ENCODE measurements at places on chromosomes 4 and X. TPM values are rescaled to one million over a fixed set of nuclear protein-coding genes. Genes with fewer than 3 reads are reported as not detected.

The CXCL6 gene
- not detected for total RNA-seq

The KLB gene
- not detected for total RNA-seq

The SLC26A1 gene
- 0.65 TPM for total RNA-seq

The MAGEB4 gene
- not detected for total RNA-seq

The C4orf50 gene
- total RNA-seq: 0.19 TPM

The RRH gene
- not detected for total RNA-seq

The EPGN gene
- total RNA-seq: not detected

The MTM1 gene
- 34.5 TPM for total RNA-seq

The CAPN6 gene
- not detected for total RNA-seq

The BEND2 gene
- not detected for total RNA-seq

The KIAA1210 gene
- total RNA-seq: not detected

The CASP3 gene
- total RNA-seq: 49.8 TPM

- no peaks in the 10 kb centered on the region for H3K36me3 ChIP-seq
- H3K4me1 ChIP-seq: no peaks in the 10 kb centered on the region
- H3K27ac ChIP-seq: no peak overlapping the region
- no peak for DNase-seq
- no peak overlapping the region for H3K4me3 ChIP-seq
- H3K27me3 ChIP-seq: no peaks in the 10 kb centered on the region
These were observed 722.8 kb downstream of the TRAM1L1 start for GRCh38 chr4:116362583-116362982.

- no peaks in the 10 kb centered on the region for H3K27me3 ChIP-seq
- no peak for DNase-seq
- H3K36me3 ChIP-seq: peaks cover 59% of the 10 kb centered on the region
- H3K4me3 ChIP-seq: peak overlapping the region; percentile 85
- peak overlapping the region; percentile 99 for H3K27ac ChIP-seq
- H3K4me1 ChIP-seq: peaks cover 23% of the 10 kb centered on the region
These were observed 48.5 kb upstream of the TSPAN5 start for GRCh38 chr4:98706935-98707334.

- no peak for DNase-seq
- no peak overlapping the region for H3K27ac ChIP-seq
- no peaks in the 10 kb centered on the region for H3K4me1 ChIP-seq
- H3K36me3 ChIP-seq: no peaks in the 10 kb centered on the region
These were observed 69.4 kb upstream of the WDR17 start for GRCh38 chr4:175996206-175996605.

DNA sequence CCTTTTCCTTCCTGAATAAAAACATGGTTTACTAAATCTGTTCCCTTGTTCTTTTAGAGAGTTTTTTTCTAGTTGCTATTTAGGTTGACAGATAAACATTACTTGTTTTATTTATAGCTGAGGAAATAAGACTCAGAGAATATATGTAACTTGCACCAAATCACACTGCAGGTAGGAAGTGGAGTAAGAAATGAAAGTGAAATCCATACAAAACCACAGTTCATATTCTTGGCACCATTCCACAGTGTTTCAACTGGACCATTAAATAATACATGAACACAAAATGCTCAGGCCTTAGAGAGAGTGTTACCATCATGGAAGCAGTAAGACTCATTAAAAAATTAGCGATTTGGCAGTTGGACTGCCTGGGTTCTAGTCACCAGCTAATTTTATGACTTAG, 326.9 kb upstream of the SLIT2 start:
- no peak overlapping the region for H3K4me3 ChIP-seq
- no peak overlapping the region for H3K27ac ChIP-seq
- H3K36me3 ChIP-seq: no peaks in the 10 kb centered on the region
- no peaks in the 10 kb centered on the region for H3K4me1 ChIP-seq
- no peaks in the 10 kb centered on the region for H3K27me3 ChIP-seq

DNA sequence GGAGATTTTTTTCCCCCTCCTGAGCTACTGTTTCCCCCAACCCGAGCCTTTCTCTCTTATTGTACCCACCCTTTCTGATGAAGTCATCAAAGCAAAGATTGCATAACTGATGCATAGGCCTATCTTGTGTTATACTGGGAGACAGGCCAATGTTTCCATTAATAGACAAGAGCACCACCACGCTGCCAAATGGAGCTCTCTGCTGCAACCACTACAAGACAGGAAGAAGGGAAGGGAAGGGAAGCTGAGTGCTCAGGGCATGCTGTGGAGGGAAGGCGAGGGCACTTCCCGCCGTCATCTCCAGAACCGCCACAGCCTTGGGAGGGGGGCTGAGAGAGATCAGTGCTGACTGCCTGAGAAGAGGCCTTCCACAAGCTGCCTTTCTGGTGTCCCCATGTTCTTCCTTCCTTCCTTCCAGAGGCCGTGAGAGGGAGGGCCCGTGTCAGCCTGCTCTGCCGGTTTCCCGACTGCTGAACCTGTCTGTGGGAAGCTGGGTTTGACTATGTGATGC, 75.0 kb downstream of the MGST2 start:
- no peak overlapping the region for H3K27ac ChIP-seq
- no peak overlapping the region for H3K4me3 ChIP-seq
- H3K27me3 ChIP-seq: peaks cover 20% of the 10 kb centered on the region
- no peak for DNase-seq
- peaks cover 5% of the 10 kb centered on the region for H3K4me1 ChIP-seq
- H3K36me3 ChIP-seq: no peaks in the 10 kb centered on the region

DNA sequence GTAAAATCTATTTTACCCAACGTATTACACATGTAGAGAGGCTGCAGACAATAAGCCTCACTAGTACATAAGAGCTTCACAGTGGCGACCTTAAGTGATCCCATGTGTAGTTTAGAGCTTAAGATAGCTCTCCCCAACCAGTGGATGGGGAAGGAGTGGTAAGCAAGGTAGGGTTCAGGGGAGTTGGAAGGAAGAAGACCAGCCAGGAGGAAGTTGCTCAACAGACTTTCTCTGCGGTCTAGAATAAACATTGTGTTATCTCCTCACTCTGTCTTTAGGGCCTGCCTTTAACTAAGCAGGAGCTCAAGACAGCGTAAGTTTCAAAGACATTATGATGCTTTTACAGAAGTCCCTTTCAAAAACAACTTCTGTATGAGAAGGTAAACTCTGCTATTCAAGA, 16.8 kb downstream of the MEPE start:
- H3K27me3 ChIP-seq: peaks cover 28% of the 10 kb centered on the region
- H3K27ac ChIP-seq: no peak overlapping the region

- no peaks in the 10 kb centered on the region for H3K36me3 ChIP-seq
- H3K27ac ChIP-seq: no peak overlapping the region
- peaks cover 26% of the 10 kb centered on the region for H3K4me1 ChIP-seq
These were observed 3.3 kb downstream of the SETD7 start for GRCh38 chr4:139552517-139553307.

- no peak overlapping the region for H3K27ac ChIP-seq
- H3K4me3 ChIP-seq: no peak overlapping the region
- no peaks in the 10 kb centered on the region for H3K4me1 ChIP-seq
- no peak for DNase-seq
These were observed 73.1 kb downstream of the PDGFC start for GRCh38 chr4:156898373-156899117.

- no peak for DNase-seq
- peaks cover 1% of the 10 kb centered on the region for H3K4me1 ChIP-seq
- no peak overlapping the region for H3K27ac ChIP-seq
- peaks cover 6% of the 10 kb centered on the region for H3K27me3 ChIP-seq
These were observed 4.0 kb upstream of the RPS6KA6 start for GRCh38 chrX:84192006-84192405.

- no peak overlapping the region for H3K27ac ChIP-seq
- no peak overlapping the region for H3K4me3 ChIP-seq
- DNase-seq: no peak
- H3K4me1 ChIP-seq: no peaks in the 10 kb centered on the region
These were observed 692.0 kb upstream of the GRID2 start for GRCh38 chr4:91611782-91612181.

DNA sequence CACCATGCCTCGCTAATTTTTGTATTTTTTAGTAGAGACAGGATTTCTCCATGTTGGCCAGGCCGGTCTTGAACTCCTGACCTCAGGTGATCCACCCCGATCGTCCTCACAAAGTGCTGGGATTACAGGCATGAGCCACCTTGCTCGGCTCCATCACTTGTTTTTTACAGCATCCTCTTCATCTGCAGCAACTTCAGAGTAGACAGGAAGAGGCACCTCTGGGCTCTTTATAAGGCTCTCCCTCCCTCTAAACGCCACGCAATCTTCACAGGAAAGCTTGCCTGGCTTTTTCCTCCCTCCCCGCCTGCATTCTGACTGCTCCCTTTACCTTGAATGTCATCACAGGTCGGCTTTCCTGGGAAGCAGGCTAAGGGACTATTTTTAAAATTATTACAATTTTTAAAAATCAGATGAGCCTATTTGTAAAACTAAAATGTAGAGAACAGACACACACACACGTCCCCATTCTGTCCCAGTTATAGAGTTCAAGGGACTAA, 111.5 kb upstream of the LDB2 start:
- H3K4me3 ChIP-seq: no peak overlapping the region
- H3K27ac ChIP-seq: no peak overlapping the region
- DNase-seq: no peak
- no peaks in the 10 kb centered on the region for H3K4me1 ChIP-seq

DNA sequence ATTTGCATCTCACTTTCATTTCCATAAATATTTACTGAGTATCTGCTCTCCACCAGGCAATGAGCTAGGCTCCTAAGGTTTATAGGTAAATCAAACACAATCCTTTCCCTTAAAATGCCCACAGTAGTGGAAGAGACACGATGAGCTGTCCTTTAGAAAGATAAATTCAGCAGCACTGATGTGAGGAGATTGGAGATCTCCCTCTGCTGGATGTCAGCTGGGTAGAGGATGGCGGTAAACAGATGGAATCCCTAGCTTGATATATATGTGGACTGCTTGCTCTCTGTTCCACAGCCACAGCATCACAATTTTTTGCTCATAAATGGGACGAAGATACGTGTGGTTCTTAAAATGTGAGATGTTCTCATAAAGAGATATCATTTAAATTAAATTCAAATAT, 216.4 kb upstream of the RASGEF1B start:
- DNase-seq: no peak
- no peak overlapping the region for H3K27ac ChIP-seq
- no peaks in the 10 kb centered on the region for H3K36me3 ChIP-seq

GRCh38 chr4:152434011-152434410, 101.9 kb downstream of the FBXW7 start:
- no peak overlapping the region for H3K27ac ChIP-seq
- DNase-seq: no peak
- peaks cover 8% of the 10 kb centered on the region for H3K4me1 ChIP-seq
- peaks cover 23% of the 10 kb centered on the region for H3K36me3 ChIP-seq
- no peak overlapping the region for H3K4me3 ChIP-seq
- H3K27me3 ChIP-seq: no peaks in the 10 kb centered on the region

DNA sequence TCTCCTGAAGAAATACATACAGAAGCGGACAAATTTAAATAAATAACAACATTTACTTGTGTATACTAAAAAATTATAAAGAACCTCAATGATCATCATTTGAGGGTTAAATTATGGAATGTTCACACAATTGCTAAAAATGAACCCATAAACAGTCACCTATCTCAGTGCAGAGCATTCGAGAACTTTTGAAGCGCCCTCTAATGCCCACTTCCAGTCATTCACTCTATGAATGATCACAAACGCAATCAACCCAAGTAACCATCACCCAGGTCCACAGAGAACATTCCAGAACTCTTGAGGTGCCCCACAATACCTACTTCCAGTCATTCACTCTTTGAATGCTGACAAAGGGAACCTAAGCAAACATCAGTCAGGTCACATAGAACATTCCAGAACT, 103.5 kb upstream of the PLAC1 start:
- H3K36me3 ChIP-seq: no peaks in the 10 kb centered on the region
- no peaks in the 10 kb centered on the region for H3K27me3 ChIP-seq
- no peak for DNase-seq
- no peak overlapping the region for H3K4me3 ChIP-seq
- H3K27ac ChIP-seq: no peak overlapping the region
- H3K4me1 ChIP-seq: peaks cover 1% of the 10 kb centered on the region

DNA sequence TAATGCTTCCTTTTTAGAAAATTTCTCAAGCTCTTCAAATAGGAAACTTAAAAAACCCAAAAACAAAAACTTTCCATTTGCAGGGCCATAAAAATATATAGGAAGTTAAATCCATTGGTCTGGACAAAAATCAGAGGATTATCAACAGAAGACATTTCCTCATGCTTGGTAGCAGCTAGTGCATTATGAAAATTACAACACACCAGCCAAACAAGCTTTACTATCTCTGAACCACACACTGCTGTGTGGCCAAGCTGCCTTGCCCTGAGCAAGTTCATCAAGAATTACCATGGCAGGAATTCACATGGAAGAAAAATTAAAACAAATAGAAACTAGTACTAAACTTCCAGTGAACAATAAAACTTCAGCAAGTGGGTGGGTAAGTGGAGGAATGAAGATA, 3.6 kb downstream of the USP46 start:
- H3K4me3 ChIP-seq: no peak overlapping the region
- no peak for DNase-seq
- peaks cover 3% of the 10 kb centered on the region for H3K36me3 ChIP-seq
- peaks cover 4% of the 10 kb centered on the region for H3K27me3 ChIP-seq
- H3K27ac ChIP-seq: no peak overlapping the region
- peaks cover 11% of the 10 kb centered on the region for H3K4me1 ChIP-seq

- no peaks in the 10 kb centered on the region for H3K36me3 ChIP-seq
- no peak for DNase-seq
- no peak overlapping the region for H3K27ac ChIP-seq
- no peak overlapping the region for H3K4me3 ChIP-seq
- H3K4me1 ChIP-seq: no peaks in the 10 kb centered on the region
These were observed 145.8 kb upstream of the SFRP2 start for GRCh38 chr4:153934688-153935017.

GRCh38 chr4:31613946-31614623, 893.9 kb downstream of the PCDH7 start:
- H3K4me1 ChIP-seq: no peaks in the 10 kb centered on the region
- H3K36me3 ChIP-seq: no peaks in the 10 kb centered on the region
- DNase-seq: no peak
- H3K27me3 ChIP-seq: no peaks in the 10 kb centered on the region

GRCh38 chr4:26344901-26345564, 24.2 kb downstream of the RBPJ start:
- no peak overlapping the region for H3K27ac ChIP-seq
- H3K4me3 ChIP-seq: no peak overlapping the region
- DNase-seq: no peak
- H3K4me1 ChIP-seq: peaks cover 22% of the 10 kb centered on the region

GRCh38 chr4:165826166-165826565, 46.9 kb upstream of the TLL1 start:
- no peak for DNase-seq
- no peak overlapping the region for H3K4me3 ChIP-seq
- H3K36me3 ChIP-seq: no peaks in the 10 kb centered on the region
- H3K27me3 ChIP-seq: no peaks in the 10 kb centered on the region
